ENCODE measurements at places on chromosomes 7 and 10.

GRCh38 chr10:117135480-117136140 is 2.5 kb downstream of the VAX1 start:
- no peak for DNase-seq

DNA sequence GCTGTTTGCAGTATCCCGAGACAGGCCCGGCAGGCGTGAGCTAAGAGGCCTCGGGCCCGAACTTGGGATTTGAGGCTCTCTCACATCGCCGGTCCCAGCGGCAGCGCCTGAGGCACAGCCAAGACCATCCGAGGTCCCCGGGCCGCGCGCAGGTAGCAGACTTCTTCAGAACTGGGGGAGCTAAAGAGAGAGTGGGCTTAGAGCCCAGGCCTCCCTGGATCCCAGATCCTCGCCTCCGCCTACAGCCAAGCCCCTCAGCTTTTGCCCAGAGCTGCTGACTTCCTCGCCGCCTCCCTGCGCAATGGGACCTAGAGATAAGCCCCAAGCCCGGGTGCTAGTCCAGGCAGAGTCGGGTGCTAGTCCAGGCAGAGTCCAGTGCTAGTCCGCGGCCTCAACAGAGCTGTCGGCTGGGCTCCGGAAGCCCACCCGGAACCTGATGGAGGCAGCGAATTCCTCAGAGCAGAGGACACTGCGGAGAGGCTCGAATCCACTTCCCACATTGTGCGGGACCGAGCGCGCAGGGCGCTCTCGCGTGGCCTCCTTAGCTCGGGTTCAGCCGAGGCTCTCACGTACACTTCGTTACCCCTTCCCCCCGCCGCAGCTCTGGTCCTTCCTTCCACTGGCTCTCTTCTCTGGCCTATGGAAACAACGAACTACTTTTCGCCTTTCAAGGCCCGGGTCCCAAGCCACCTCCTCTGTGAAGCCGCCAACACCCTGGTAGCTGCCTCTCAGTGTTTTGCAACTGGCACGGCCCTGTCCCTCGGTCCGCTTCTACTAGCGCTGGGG is 5.8 kb downstream of the LBX1 start:
- no peak for DNase-seq

- DNase-seq, result peak; percentile 9
Observed at GRCh38 chr10:28677888-28678686, 766 bp downstream of the BAMBI start.

DNA sequence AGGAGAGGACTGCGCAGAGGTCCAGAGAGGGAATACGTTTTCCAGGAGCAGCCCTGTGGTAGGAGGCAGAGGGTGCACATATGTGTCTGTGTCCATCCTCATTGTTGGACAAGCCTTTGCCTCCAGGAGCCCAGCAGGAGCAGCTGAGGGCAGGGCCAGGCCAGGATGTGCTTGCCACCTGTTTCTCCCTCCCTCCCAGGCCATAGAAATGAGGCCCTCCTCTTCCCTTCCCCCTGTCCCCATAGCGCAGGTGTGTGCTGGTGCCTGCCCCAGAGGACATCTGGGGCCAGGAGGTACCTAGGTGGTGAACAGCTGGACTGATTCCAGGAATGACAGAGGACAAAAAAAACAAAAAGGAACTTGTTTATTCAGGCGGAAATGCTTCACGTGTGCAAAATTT is 10.5 kb upstream of the CXCL12 start:
- no peak for DNase-seq

DNA sequence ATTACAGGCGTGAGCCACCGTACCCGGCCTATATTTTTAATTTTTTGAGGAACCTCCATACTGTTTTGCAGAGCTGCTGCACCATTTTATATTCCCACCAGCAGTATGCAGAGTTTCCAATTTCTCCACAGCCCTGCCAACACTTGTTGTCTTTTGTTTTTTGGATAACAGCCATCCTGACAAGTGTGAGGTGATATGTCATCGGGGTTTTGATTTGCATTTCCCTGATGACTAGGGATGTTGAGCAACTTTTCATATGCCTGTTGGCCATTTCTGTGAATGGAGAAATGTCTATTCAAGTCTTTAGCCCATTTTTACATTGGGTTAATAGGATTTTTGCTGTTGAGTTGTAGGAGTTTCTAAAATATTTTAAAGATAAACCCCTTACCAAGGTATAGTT is 22.2 kb downstream of the ENTPD7 start:
- DNase-seq, result no peak

Data from stimulated activated CD4-positive, alpha-beta T cell treated with anti-CD3 and anti-CD28 coated beads, Interleukin-1b, Interleukin-23, amount 100 ng/mL, for 48 hours (primary cell).